ENCODE measurements at places on chromosomes 6 and 20.
A peak's percentile ranks its signal among the peaks of the same experiment; 100 is the strongest.

DNA sequence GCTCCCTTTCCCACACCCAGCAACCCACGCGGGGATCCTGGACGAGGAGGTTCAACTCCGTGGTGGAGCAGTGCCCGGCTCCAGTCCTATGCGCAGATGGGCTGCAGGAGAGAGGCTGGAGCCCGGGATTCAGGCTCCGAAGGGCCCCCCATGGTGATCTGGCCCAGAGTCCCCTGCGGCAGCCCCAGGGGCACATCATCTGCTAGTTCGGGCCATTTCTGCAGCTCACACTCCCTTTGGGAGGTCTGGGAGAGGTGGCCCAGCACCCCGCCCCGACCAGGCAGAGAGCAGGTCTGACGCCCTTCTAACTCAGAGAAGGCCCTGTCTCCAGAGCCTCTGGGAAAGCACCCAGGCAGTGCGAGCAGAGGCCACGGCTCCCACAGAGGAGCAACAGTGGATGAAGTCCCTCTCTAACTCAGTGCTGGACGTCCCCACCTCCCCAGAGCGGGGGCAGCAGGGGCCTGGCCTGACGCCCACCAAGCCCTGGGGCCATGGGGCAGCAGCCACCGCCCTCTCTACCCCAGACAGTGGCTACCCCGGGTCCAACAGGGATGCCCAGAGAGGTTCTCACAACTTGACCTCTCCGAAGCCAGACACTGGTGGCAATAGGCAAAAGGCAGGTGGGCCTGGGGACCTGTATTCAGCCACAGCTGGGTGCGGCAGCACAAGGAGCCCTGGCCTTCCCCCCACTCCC lies 3.3 kb downstream of the KCNQ2 start:
- DNase-seq = no peak

DNA sequence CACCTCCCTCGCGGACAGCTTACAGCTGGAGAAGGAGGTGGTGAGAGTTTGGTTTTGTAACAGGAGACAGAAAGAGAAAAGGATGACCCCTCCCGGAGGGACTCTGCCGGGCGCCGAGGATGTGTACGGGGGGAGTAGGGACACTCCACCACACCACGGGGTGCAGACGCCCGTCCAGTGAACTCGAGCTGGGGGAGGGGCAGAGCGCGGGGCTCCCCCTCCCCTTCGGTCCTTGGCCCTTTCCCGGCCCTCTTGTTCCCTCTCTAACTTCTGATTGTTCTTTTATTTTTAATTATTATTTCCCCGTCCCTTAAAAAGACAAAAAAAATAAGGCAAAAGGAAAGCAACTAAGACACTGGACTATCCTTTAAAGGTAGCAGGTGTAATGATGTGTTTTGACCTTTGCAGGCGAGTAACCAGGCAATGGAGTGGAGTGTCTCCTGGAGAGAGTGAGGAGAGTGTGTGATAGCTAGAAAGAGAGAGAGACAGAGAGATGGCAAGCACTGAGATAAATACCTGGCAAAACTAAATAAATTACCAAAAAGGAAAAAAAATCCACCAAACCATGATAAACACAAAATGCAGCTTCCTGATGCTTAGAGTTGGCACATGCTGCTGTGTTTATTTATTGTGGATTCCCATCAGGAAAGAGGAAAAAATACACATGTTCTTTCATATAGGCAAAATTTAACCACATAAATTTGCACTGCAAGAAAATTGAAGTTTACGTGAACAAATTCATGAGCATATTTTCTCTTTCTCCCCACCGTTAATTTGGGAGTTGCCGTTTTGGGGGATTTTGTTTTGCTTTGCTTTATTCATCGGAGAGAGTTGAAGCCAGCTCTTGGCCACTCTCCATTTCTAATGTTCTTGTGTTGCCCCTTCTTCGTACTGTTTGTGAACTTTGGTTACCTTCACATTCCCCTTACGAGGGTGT lies 1.9 kb downstream of the POU3F2 start:
- DNase-seq = no peak

DNA sequence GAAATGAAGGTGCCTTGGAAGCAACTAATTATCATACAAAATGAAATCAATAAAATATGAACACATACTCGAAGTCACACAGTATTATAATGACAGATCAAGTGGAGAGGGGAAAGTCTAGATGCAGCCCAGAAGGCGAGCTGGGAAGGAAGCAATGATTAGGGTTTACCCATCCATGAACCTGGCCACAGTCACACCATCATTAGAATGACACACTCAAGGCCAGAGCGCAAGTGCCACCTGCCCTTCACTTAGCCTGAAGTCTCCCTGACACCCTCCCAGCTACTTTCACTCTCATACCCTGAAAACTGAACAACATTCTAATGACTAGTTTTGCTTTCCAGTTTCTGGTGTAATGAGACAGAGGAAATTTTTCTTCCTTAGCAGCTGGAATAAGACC lies 302.8 kb upstream of the JARID2 start:
- DNase-seq = no peak

- DNase-seq = peak; percentile 91
These were observed at the start of gene BAK1 for GRCh38 chr6:33579828-33580714. Gene BAK1 (minus strand): TSS chr6:33580276. CDS start chr6:33577604, 2,672 bp downstream.

- DNase-seq = no peak
These were observed 18.7 kb upstream of the QKI start for GRCh38 chr6:163395831-163396185.

- peak; percentile 42 for DNase-seq
These were observed at the start of gene HELZ2 for GRCh38 chr20:63574156-63574828. Gene HELZ2 (minus strand): TSS chr20:63574239. CDS start chr20:63572385, 1,854 bp downstream.

GRCh38 chr6:148598724-148599123 lies 148.1 kb upstream of the UST start:
- DNase-seq = no peak

DNA sequence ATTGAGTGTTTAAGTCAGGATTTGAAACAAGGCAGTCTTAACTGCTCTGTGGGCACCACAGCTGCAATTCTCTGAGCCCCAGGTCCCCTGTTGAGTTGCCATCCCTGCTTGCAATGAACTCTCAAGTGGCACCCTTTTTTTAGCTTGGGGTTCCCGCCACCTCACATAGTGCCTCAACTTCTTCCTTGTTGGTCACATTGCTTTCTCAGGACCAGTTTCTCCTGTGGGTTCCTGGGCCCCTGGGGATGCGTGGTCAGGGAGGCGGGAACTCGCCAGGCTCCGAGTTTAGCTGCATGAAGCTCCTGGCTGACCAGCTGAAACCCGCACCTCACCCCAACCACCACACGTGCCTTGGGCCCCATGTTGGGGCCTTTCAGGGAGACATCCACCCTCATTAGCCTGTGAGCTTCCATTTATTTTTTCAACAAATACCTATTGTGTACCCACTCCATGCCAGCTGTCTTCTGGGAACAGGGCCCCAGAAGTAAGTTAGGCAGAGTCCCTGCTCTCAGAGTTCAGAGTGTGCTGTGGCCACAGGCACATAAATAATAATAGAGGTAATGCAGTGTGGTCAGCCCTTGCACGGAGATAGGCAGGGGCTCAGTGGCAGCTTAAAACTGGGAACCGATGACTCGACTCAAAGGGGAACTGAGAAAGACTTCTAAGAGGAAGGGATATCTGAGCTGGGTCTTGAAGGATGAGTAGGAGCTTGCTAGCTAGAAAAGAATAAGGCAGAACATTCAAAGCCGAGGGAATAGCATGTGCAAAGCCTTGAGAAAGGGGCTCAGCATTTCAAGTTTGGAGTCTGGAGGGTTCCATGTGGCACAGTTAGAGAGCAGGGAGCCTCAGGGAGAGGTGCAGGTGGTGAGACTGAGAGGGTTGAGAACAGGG lies 33.9 kb upstream of the FAM83D start:
- DNase-seq = no peak

DNA sequence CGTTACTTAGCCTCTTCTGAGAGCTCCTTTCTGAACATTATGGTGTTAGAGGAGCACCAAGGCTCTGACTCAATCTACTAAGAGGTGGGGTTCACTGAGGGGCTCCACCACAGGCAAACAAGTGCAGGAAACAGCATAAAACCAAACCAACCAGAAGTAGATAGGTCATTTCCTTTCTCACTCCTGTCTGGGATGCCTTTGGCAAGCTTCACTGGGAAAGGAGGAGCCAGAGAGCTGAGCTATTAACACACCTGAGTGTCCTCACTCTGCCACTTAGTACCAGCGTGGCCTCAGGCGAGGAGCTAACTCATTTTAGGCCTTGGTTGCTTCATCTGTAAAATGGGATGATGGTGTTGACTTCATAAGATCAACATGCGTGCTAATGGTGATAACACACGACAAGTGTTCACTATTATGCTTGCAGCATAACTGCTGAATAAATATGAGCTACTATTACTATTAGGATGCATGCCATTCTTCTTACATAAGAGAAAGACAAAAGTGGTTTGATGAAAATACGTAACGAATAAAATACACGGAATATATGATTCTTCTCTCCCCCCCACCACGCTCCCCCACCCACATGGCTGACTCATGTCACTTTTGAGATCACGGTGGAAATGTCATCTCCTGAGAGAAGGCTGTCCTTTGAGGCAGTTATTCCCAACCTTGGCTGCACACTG lies 185.4 kb downstream of the BCAS1 start:
- no peak for DNase-seq

DNA sequence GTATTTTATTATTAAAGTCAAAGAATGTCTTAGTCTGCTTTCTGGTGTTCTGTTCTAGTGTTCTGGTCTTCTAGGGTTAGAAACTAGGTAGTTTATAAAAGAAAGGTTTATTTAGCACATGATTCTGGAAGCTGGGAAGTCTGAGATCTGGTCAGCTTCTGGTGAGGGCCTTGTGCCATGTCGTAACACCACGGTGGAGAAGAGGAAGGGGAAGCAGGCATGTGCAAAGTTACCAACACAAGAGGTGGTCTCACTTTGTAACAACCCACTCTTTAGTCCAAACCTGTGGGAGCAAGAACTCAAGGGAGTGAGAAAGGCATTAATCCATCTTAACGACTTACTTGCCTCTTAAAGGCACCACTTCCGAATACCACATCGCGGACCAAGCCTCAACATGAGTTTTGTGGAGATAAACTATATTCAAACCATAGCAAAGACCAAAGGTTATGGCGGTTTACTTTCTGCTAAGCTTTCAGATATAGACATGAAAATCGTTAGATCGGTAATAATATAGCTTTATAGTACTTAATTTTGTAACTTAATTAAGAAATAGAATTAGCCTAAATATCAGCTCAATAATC lies 99.4 kb downstream of the NCOA3 start:
- DNase-seq = no peak

DNA sequence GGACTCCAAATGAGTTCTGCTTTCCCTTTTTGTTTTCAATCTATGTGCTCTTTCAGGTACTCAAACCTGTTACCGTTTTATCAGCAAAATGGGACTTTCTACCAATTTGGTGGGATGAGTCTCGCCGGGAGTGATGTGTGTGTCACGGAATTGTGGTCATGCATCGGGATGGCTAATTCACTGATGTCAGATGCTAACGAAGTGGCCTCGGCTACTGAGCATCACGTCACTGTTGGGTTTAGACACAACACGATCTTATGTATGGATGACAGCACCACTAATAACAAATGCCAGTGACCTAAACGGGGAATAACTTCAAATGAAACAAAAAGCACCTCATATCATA lies 1.6 kb upstream of the PCK1 start:
- no peak for DNase-seq

GRCh38 chr6:43488667-43489276 lies 11.4 kb downstream of the TJAP1 start:
- DNase-seq = no peak

DNA sequence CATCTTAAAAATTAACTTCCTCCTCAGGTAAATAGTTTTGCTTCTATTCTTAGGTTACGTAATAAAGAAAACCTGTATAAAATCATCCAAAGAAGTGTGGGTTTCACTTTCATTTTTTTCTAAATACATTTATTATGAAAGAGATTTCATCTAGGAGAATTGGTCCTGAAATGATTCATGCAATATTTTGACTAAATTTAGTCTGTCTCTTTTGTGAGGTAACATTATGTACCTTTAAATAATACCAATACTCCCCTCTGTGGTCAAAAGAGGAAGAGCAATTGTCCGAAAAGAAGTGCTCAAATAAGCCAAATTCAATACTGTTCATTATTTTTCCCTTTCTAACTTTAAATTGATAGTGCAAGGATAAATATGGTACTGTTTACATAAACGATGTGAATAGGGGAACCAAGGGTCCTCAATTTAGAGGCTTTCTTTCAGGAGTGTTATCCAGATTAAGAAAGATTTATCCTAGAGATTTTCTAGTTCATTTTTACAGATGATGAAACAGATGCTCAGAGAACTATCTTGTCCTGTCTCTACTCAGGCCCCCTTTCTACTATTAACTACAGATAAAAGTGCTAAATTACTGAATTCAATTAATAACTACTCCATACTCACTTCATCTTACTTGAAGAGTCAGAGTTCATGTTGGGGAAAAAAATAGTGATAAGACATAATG lies 26.2 kb downstream of the CYP39A1 start:
- peak; percentile 5 for DNase-seq

DNA sequence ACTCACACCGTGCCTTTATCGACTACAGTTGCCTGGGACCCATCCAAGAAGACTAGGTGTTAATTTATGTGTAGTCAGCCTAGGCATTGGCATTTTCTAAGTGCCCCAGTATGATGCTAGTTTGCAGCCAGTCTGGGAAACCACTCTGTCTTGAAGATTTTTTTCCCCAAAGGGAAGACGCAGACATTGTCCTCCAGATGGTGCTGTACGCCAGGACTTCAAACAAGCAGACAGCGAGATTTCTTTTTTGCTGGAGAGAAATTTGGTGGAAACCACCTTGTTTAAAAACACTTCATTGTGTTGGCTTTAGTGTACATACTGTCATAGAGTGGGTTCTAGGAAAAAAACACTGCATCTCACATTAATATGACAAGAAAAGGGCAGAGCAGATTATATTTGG lies 30.0 kb downstream of the ALDH5A1 start:
- DNase-seq = peak; percentile 33

- no peak for DNase-seq
These were observed at the start of gene RNF39 for GRCh38 chr6:30075094-30075789. Gene RNF39 (minus strand): TSS chr6:30075769. CDS start chr6:30075585, 184 bp downstream.

DNA sequence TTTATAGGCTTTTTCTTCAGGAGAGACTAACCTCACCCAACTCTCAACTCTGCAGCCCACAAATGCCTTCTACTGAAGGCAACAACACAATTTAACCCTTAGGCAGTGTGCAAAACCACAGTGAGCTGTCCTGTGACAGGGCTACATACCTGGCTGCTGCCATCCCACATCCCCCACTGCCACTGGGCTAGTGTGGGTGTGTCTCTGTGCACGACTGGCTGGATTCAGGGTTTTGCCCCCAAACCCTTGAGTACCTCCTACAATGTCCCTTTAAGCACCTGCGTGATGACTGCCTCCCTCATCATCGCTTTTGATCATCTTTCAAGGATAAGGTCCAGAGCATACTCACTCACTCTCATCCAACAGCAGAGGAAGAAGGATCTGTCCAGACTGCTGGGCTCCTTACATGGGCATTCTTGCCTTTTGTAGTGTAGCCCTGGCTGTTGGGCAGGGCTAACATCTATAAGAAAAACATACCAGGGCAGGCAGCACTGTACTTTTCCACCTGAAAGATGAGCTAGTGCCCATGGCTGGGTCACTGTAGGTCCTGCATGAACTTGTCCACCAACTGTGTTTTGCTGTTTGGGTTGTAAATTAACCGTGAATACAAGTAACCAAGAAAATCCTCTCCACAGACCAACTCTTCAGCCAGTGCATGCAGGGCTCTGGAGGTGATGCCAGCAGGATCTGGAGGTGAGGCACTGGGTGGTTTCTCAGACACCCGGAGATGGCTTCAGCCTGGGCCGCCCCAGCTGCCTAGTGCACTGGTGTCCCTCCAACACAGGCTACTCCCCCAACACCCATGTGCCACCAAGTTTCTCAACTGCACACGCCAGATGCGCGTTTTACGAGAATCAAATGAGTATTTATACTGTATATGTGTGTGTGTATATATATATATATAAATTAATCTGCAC lies 45.2 kb downstream of the PLCG1 start:
- DNase-seq = no peak

GRCh38 chr20:57190536-57191264 lies 75.7 kb downstream of the BMP7 start:
- DNase-seq = no peak

Data from DMS79 (cell line).